BJ (cell line): ENCODE measurements at places on chromosomes 12 and 14.

GRCh38 chr12:13163868-13164635 lies 32.5 kb upstream of the EMP1 start:
- DNase-seq = no peak

GRCh38 chr14:65301862-65302539 lies 110.5 kb upstream of the FUT8 start:
- DNase-seq = no peak

- DNase-seq = peak; percentile 44
These were observed 14.4 kb downstream of the TMTC1 start for GRCh38 chr12:29769162-29769858.

DNA sequence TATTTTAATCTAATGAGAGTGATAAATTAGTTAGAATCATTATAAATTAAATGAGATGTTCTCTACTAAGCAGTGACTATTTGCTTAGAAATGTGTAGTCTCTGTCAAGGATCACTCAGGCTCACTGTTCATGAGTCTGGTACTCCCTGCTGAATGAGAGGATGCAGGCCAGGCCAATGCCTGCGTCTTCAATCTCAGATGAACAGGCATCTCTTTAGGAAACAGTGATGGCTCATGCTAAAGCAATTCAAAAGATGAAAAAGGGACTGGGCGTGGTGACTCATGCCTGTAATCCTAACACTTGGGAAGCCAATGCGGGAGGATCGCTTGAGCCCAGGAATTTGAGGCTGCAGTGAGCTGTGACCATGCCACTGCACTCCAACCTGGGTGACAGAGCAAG lies 106.8 kb downstream of the ZFC3H1 start:
- peak; percentile 77 for DNase-seq

DNA sequence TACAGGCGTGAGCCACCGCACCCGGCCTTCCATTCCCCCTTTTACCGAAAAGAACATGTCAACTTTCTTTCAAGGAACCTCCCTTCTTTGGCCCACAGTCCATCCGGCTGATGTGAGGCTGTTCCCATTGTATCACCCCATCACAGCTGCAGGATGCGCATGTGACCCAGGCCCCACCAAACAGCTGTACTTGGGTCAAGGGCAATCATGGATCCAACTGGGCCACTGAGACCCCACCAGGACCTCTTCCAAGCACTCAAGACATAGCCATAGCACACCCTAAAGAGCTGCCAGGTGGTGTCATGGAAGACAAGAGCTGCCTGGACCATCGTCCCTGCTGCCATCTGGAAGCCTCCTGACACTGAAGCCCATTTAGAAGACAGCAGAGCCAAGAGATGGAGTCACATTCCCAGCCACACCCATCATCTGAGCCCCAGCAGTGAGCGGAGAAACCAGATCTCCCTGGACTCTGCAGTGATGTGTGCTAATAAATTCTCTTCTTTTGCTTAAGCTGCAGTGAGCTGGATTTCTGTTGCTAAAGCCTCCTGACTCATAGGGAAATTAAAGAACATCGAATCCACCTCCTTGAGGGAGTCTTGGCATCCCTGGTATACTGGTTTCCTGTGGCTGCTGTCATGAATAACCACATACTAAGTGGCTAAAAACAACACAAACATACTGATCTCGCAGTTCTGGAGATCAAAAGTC lies 105.6 kb downstream of the KSR2 start:
- DNase-seq = peak; percentile 10

DNA sequence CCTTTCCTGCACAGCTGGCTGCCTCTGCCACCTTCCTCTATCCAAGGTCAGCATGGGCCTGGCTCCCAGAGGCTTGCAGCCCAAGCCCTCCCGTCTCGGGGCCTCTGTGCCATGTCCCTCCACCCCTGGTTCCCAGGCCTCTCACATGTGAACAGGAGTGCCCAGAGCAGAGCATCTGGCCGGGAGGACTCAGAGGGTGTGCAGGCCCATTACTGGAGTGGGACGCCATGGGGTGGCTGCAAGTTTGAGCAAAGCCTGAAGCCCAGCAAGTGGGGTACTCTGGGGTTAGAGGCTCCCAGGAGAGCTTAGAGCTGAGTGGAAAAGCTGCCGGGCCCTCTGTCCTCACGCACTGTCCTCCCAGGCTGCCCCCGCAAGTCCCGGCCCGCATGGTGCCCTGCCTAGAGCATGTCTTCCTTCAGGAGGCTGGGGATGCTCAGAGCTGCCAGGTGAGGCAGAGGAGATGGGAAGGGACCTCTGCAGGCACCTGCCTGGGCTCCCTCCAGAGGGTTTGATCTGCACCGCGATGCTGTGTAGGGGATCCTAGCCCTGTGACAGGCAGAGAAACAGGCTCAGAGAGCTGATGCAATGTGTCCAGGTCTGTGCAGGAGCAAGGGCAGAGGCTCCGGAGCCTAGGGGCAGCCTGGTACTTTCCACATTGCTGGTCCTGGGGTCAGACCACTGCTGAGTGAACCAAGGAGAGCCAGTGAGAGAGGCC lies 39.8 kb downstream of the DIO3 start:
- DNase-seq = no peak

DNA sequence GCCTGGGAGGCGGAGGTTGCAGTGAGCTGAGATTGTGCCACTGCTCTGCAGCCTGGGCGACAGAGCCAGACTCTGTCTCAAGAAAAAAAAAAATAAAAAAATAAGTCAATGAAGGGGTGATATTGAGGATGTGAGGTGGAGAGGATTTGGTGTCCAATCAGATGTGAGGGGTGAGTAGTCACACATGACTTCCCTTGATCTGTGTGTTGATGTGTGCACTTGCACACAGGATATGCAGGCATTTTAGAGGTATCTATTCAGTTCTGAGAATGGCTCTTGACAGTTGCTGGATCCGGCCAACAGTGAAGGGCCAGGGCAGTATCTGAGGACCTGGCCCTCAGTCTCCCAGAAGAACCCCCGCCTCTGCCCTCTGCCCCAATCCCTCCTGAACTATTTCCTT lies 7.8 kb upstream of the SP7 start:
- no peak for DNase-seq

DNA sequence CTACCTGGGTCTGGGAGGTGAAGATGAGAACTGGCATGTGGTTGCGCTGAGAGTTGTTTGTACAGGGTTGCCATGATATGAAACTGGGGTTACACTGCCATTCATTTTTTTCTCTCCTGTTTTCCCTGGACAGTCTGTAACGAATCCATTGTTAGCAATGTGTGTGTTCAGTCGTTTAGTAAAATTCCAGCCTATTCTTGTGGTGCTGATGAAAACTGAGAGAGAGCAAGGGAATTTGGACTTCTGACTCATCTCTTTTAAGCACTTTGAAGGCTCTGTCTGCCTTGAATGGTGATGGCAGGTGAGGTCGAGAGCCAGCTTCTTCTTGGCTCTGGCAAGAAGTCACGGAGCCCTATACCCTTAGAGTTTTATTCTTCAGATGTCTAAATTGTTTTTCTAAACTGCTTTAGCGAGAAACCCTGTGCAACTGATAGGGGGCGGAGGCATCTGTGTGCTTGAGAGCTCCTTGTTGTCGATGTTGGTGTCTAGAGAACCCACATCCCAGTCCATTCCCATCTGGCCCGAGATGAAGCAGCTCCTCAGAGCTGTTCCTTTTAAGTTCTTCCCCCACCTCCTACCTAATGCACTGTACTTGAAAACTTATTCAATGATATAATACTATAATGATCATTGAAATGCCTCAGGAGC lies 204.4 kb downstream of the TMX1 start:
- no peak for DNase-seq

DNA sequence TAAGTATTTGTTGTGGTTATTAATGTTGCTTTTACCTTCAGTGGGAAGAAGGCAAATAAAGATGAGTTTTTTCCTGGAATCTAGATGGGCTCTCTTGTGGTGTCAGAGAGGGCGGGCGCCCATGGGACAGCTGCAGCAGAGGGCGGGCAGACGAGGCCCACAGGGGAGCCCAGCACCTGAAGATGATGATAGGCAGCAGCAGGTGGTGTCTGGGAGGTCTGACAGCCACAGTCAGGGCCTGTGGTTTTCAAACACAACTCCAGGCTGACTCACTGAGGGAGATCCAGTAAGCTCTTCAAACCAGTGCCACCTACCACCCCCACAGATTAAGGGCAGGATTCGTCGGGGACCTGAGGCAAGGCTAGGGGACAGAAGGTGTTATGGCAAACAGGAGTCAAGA lies 42.8 kb downstream of the NKX2-1 start:
- DNase-seq = no peak

DNA sequence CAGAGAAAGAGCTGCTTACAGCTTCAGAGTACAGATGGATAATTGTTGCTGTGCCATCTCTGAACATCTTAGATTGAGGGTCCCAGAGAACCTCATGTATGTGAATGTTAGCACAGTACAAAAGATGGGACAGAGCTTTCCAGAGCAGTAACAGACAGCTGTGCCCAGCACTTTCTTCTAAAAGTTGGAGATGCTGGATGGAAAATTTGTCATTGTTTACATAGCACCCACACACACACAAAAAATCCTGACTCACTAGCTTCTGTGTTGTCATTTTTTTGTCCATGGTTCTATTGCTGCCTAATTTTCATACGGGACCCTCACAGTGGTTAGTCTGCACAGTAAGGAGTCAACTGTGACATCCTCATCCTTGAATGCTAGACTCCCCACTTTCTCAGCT lies 374.7 kb downstream of the DIO2 start:
- DNase-seq = no peak

GRCh38 chr14:79011920-79012204 lies 841.7 kb downstream of the NRXN3 start:
- no peak for DNase-seq
